Natural killer cell treated with Interleukin-12 subunit alpha and Interleukin-12 subunit beta and Interleukin-15 and Interleukin-18, amount 100 ng/mL, for 72 hours (primary cell): ENCODE measurements at places on chromosomes 12 and 14. TPM values are rescaled to one million over a fixed set of nuclear protein-coding genes. Genes with fewer than 3 reads are reported as not detected.

The TTC9 gene
- 1.6 TPM for total RNA-seq

The ESYT1 gene
- total RNA-seq, result 89.3 TPM

The METTL25 gene
- 10.1 TPM for total RNA-seq

The BCAT1 gene
- 49.4 TPM for total RNA-seq

The NYNRIN gene
- 0.11 TPM for total RNA-seq

The VIPAS39 gene
- total RNA-seq, result 19.0 TPM

The AKAP6 gene
- total RNA-seq, result not detected

The TAS2R8 gene
- total RNA-seq, result not detected

The PLEKHH1 gene
- 1.2 TPM for total RNA-seq

The SOAT2 gene
- total RNA-seq, result not detected

The SLC8A3 gene
- 1.1 TPM for total RNA-seq

The PTPRO gene
- total RNA-seq, result not detected

The PTGER2 gene
- total RNA-seq, result 94.5 TPM

The SLC10A1 gene
- total RNA-seq, result not detected

The DENR gene
- total RNA-seq, result 56.7 TPM

The AKAP3 gene
- total RNA-seq, result 0.71 TPM

The PITPNM2 gene
- total RNA-seq, result 2.0 TPM

The PXN gene
- 133 TPM for total RNA-seq

The ZNF410 gene
- total RNA-seq, result 71.6 TPM

The PPM1H gene
- total RNA-seq, result not detected
